ENCODE measurements at places on chromosomes 12 and 14.

DNA sequence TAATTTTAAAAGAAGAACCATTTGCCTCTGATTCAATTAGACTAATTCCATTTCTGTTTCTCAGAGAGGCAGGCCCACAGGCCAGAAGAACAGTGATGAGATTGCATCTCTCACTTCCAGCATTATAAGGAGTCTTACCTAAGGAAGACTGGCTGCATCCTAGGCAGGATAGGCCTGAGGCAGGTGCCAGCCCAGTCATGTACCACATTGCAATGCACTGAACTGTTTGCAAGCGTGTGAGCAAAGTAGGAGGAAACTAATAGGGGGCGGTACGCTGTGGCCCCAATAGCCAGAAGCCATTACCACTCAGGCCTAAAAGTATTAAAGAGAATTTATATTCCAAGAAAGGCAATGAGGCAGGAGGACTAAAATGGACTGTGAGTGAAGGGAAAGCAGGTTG is 12.1 kb upstream of the CNIH1 start:
- DNase-seq: no peak

DNA sequence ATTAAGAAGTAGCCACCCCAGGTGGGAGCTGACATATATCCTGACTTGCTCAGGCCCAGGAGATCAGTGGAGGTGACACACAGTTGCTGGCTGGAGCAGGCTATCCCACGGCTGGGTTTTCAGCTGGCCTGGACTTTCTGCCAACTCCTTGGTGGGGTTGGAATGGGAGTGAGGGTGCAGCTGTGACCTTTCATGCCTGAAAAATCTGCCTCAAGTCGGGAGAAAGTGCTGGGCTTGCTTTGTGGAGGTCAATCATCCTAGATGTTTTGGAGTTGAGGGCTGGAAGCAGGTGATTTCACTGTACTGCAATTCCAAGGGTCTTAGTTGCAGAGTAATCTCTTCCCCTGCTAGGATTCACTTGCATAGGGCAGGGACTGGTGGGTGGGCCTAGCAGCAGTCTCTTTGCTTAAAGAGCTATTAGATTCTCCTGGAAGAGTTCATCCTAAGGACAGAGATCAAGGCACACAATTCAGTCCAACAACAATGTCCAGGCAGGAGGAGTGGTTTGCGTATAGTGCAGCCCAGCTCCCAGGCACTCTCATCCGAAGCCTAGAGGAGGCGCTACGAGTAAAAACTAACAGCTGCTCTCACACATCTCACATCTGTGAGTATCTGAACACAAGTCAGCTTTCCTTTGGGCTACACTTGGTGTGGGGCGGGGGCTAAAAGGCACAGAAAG is 98.1 kb downstream of the GAS2L3 start:
- DNase-seq: no peak

DNA sequence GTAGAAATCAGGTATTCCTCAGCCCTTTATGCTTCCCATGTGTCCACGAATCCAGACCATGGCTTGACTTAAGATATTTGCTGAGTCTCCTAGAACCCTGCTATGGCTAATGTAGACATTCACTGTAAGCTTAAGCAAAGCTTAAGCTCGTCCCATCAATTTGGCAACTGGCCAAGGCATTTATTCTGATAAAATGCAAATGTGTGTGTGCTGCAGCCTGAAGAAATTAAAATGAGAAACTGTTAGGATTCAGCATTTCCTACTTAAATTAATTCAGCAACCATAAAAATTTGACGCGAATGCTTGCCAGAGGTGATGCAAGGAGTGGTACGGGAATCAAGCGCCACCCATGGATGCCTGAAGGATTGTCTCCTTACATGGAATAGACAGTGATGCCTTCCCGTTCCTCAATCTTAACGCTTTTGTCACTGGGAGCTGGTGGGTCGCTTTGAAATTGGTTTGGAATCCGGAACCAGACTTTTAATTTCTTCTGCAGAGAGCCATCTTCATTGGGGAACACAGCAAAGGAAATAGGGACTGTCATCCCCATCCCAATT is 13.2 kb downstream of the HEBP1 start:
- DNase-seq: no peak

GRCh38 chr12:12681061-12681765 is 14.8 kb downstream of the GPR19 start:
- no peak for DNase-seq

GRCh38 chr14:94441531-94442205 is 10.9 kb downstream of the SERPINA11 start:
- DNase-seq: no peak

GRCh38 chr14:71885301-71885700 is 46.9 kb upstream of the RGS6 start:
- DNase-seq: no peak

DNA sequence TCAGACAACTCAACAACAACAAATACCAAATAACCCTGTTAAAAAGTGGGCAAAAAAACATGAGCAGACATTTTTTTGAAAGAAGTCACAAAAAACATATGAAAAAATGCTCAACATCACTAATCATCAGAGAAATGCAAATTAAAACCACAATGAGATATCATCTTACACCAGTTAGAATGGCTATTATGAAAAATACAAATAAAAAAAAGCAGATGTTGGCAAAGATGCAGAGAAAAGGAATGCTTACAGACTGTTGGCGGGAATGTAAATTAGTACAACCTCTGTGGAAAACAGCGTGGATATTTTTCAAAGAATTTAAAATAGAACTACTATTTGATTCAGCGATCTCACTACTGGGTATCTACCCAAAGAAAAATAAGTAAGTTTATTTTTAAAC is 114.0 kb downstream of the SLC38A4 start:
- no peak for DNase-seq

DNA sequence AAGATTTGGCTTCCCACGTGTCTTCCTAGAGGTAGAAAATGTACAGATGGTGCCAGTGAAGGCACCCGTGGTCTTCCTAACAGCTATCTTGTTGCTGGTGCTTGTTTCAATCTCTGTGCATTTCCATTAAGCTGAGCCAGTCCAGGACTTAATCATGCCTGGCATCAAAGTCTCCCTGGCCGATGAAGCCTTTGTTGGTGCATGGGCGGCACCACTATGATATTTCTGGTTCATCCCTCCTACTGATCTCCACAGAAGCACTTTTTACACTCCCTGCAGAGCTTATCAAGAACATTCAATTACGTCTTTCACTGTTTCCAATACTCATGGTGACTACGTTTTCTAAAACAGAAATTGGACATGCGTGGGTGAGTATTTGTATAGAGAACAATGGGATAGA is 128.4 kb downstream of the TTC8 start:
- no peak for DNase-seq

GRCh38 chr12:47039079-47039478 is 40.3 kb upstream of the PCED1B start:
- DNase-seq: no peak

Measured in GM12878 (cell line).